ENCODE measurements at places on chromosomes 16 and 17. TPM values are rescaled to one million over a fixed set of nuclear protein-coding genes. Genes with fewer than 3 reads are reported as not detected.

DNA sequence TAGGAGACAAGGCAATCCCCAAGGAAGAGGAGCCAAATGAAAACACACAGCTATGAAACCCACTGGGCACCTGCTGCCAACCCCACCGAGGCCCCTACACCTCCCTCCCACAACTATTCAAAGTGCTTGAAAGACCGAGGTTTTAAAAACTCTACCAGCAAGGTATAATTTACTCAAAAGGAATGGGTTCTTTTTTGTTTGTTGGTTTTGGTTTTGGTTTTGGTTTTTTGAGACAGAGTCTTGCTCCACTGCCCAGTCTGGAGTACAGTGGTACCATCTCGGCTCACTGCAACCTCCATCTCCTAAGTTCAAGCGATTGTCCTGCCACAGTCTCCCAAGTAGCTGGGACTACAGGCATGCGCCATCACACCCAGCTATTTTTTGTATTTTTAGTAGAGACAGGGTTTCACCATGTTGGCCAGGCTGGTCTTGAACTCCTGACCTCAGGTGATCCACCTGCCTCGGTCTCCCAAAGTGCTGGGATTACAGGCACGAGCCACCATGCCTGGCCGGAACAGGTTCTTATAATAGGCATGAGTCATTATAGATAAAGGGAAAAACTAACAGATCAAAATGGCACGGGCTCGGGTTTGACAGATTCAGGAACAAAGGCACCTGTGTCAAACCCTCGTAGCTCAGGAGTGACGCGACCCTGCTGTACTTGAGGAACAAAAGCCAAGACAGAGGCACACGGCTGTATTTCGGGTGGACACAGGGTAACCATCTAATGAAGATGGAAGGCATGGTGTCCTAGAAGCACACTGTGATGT is 40.7 kb downstream of the COTL1 start:
- no peak overlapping the region for H3K4me3 ChIP-seq
- peaks cover 52% of the 10 kb centered on the region for H3K4me1 ChIP-seq
- no peak for DNase-seq
- no peaks in the 10 kb centered on the region for H3K27me3 ChIP-seq
- H3K27ac ChIP-seq: peak overlapping the region; percentile 63
- peaks cover 18% of the 10 kb centered on the region for H3K36me3 ChIP-seq

GRCh38 chr17:74554909-74555308 is 9.0 kb upstream of the CD300C start:
- H3K27me3 ChIP-seq: peaks cover 4% of the 10 kb centered on the region
- no peak overlapping the region for H3K27ac ChIP-seq

- H3K27ac ChIP-seq: peak overlapping the region; percentile 47
- H3K4me3 ChIP-seq: peak overlapping the region; percentile 42
These were observed 11.7 kb downstream of the ERN1 start for GRCh38 chr17:64117981-64118979.

DNA sequence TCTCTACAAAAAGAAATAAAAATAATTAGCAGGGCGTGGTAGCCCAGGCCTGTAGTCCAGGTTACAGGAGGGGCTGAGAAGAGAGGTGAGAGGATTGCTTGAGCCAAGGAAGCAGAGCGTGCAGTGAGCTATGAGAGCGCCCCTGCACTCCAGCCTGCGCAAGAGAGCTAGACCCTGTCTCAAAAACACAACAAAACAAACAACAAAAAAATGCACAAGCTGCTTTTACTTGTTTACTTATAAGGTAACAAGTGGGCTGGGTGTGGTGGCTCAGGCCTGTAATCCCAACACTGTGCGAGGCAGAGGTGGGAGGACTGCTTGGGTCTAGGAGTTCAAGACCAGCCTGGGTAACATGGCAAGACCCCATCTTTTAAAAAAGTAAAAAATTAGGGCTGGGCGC is 1.7 kb downstream of the CYTH1 start:
- H3K27ac ChIP-seq: peak overlapping the region; percentile 92
- peak overlapping the region; percentile 88 for H3K4me3 ChIP-seq
- H3K27me3 ChIP-seq: no peaks in the 10 kb centered on the region
- H3K4me1 ChIP-seq: peaks cover 73% of the 10 kb centered on the region
- H3K36me3 ChIP-seq: peaks cover 7% of the 10 kb centered on the region

GRCh38 chr17:15233022-15233805 is 31.9 kb downstream of the PMP22 start:
- no peaks in the 10 kb centered on the region for H3K4me1 ChIP-seq
- no peak overlapping the region for H3K27ac ChIP-seq
- H3K27me3 ChIP-seq: peaks cover 8% of the 10 kb centered on the region
- no peak overlapping the region for H3K4me3 ChIP-seq

- no peak overlapping the region for H3K4me3 ChIP-seq
- no peaks in the 10 kb centered on the region for H3K36me3 ChIP-seq
- H3K4me1 ChIP-seq: no peaks in the 10 kb centered on the region
These were observed 36.5 kb downstream of the TRARG1 start for GRCh38 chr17:1315891-1316403.

DNA sequence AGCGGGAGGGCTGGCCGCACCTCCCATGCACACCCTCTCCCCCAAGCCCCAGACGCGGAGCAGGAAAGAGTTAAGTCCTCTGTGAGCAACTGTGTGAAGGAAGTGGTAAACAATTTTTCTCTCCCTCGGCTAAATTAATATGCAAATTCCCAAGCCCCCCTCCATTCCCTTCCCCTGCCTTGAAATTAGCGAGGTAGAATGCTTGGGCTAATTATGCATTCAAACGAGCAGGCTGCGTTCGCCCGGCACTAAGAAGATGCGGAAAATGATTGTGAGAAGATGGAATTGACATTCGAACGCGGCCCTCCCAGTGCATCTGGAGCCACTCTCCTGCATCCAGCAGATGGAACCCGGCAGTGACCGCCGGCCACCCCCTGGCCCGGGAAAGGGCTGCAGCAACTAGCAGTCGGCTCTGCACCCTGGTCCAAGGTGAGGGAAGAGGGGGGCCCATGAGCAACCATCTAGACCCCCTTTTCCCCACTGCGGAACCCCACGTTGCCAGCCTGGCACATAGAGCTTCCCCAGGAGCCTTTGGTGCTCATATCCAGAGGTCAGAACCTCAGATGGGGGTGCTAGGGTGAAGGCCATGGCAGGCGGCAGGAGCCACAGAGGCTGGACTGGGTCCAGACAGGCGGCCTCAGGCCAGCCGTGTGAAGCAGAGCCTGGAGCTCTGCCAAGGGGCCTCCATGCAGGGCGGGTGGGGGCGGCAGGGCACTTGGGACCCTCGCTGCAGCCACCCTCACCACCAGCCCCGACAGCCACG is 49.1 kb upstream of the ACSF3 start:
- no peaks in the 10 kb centered on the region for H3K27me3 ChIP-seq
- H3K27ac ChIP-seq: no peak overlapping the region
- H3K36me3 ChIP-seq: no peaks in the 10 kb centered on the region
- no peak for DNase-seq
- H3K4me1 ChIP-seq: no peaks in the 10 kb centered on the region

- H3K4me3 ChIP-seq: no peak overlapping the region
- H3K27ac ChIP-seq: no peak overlapping the region
- DNase-seq: no peak
- H3K36me3 ChIP-seq: no peaks in the 10 kb centered on the region
- peaks cover 47% of the 10 kb centered on the region for H3K27me3 ChIP-seq
These were observed 466.3 kb downstream of the SOX9 start for GRCh38 chr17:72587156-72587555.

DNA sequence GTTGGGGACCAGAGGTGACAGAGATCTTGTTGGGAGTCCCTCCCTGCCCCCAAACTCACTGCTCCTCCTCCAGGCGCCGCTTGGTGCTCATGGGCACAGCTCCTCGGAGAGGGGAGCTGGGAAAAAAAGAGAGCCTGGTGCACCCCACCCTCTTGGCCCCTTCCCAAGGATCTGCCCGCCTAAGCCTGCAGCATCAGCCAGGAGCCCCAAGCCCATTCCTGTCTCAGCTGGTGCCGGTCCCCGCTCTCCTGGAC is 400 bp downstream of the HCFC1R1 start:
- peaks cover 17% of the 10 kb centered on the region for H3K27me3 ChIP-seq
- H3K27ac ChIP-seq: peak overlapping the region; percentile 71
- peaks cover 5% of the 10 kb centered on the region for H3K36me3 ChIP-seq
- DNase-seq: peak; percentile 40
- peaks cover 67% of the 10 kb centered on the region for H3K4me1 ChIP-seq
- peak overlapping the region; percentile 85 for H3K4me3 ChIP-seq

- H3K36me3 ChIP-seq: no peaks in the 10 kb centered on the region
- no peak overlapping the region for H3K4me3 ChIP-seq
- no peak for DNase-seq
- H3K27ac ChIP-seq: no peak overlapping the region
- peaks cover 23% of the 10 kb centered on the region for H3K27me3 ChIP-seq
These were observed 3.5 kb upstream of the CDH11 start for GRCh38 chr16:65125322-65125721.

GRCh38 chr16:2422123-2422867 is 7.0 kb upstream of the CCNF start:
- H3K27me3 ChIP-seq: no peaks in the 10 kb centered on the region
- H3K27ac ChIP-seq: no peak overlapping the region
- DNase-seq: no peak
- no peaks in the 10 kb centered on the region for H3K36me3 ChIP-seq

GRCh38 chr17:9971991-9972390 is 66.9 kb upstream of the RCVRN start:
- no peak for DNase-seq
- H3K4me1 ChIP-seq: peaks cover under 1% of the 10 kb centered on the region
- H3K36me3 ChIP-seq: no peaks in the 10 kb centered on the region
- H3K27me3 ChIP-seq: no peaks in the 10 kb centered on the region
- H3K27ac ChIP-seq: no peak overlapping the region

DNA sequence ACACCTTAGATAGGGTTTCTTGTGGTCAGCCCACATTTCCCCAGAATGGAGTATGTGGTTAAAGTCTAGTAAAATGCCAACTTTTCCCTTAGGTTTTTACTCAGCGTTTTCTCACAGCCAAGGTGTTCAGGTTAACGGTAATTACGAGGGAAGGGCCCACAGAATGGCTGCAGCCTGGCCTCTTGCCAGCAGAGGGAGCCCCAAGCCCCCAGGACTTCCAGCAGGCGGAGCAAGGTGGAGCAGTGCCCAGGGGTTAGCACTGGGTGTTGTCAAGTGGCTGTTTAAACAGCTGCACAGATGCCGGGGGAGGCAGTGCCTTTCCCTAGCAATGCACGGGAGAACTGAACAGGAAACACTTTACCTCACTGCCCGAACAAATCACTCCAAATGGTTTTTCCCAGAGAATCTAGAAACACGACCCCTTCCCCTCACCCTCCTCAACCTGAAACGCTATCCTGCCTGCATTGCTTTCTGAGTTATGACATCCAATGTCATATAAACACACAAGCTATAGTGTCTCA is 6.6 kb downstream of the PHB1 start:
- H3K4me1 ChIP-seq: peaks cover 38% of the 10 kb centered on the region
- peak; percentile 87 for DNase-seq
- no peak overlapping the region for H3K4me3 ChIP-seq
- H3K27me3 ChIP-seq: no peaks in the 10 kb centered on the region

DNA sequence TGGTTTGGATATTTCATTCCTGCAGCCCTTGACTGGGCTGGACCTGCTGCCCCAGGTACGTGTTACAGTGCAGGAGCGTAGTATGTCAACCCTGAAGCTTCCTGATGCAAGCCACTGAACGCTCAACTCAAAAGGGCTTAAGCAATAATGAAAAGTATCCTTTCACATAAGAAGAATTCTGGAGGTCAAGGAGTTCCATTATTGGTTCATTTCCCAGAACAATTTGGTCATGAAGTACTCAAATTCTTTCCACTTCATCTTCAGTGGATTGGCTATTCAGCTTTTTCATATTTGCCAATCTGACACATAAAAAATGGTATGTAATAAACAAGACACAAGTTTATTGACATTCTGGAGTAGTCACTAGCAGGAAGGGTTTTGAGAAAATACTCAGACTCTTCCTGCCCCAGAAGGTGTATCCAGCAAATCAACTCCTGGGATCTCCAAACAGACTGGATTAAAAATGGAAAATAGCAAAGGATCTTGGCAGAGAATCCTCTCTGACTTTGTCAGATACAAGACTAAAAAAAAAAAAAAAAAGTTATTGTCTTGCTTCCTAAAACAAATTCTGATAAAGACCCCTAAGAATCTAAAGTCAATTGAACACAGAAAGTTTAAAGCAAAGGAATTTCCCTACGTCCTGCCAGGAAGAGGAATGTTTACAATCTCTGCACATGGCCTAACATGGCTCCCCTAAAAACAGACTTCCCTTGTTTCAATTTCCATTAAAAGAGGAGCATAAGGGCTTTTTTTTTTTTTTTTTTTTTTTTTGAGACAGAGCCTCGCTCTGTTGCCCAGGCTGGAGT is 37.5 kb upstream of the WSB1 start:
- peaks cover 13% of the 10 kb centered on the region for H3K27me3 ChIP-seq
- H3K36me3 ChIP-seq: no peaks in the 10 kb centered on the region
- no peaks in the 10 kb centered on the region for H3K4me1 ChIP-seq
- no peak for DNase-seq
- no peak overlapping the region for H3K27ac ChIP-seq
- H3K4me3 ChIP-seq: no peak overlapping the region

DNA sequence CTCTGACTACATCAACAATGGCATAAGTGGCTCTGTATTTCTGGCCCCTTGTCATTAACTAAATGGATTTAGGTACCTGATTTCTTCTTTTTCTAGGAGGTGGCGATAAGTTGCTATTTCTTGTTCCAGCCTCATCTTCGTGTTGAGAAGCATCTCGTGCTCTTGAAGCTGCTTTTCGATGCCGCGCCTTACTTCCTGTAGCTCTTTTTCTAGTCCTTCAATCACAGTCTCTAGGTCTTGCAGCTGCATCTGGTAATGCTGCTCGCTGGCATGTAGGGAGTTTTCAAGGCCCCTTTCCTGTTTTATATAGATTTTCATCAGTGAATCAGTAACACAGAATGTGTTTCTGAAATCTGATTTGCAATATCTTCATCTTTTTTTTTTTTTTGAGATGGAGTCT is 5.1 kb downstream of the KRT222 start:
- no peak for DNase-seq
- peaks cover 12% of the 10 kb centered on the region for H3K4me1 ChIP-seq
- no peak overlapping the region for H3K27ac ChIP-seq
- no peaks in the 10 kb centered on the region for H3K36me3 ChIP-seq
- H3K27me3 ChIP-seq: peaks cover 34% of the 10 kb centered on the region

DNA sequence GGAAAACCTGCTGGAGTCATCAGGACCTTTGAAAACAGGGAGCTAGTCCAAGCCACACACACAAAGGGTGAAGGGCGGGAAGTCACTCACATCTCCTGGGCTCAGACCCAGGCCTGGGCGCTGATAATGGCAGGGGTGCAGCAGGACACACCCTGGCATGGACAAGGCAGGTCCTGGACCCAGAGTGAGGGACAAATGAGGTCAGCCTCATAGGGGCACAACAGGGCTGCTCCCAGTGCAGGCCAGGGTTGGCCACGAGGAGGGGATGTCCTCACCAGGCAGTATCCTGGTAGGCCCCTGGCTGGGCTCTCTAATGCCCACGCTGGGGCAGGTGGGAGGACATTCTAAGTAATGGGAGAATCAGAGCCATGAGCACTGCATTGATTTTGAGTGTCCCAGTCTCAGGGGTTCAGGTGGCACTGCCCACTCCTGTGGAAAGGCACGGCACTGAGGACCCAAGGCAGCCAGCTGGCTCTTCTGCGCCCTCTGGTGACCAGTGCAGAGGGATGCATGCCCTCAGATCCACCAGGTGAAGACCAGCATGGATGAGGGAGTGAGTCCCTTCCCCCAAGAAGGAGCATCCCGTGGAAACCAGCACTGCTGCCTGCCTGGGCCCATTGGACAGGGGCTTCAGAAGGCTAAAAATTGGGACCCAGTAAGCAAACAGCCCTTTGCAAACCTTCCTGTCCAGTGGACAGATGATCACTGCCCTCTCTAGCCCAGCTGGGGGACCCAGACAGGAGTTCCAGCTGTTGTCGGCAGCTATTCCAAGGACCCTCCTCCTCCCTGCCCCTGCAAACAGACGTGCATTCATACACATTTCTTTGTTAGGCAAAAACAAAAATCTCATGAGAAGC is 23.4 kb upstream of the SREBF1 start:
- no peaks in the 10 kb centered on the region for H3K27me3 ChIP-seq
- H3K36me3 ChIP-seq: no peaks in the 10 kb centered on the region
- DNase-seq: peak; percentile 72
- H3K27ac ChIP-seq: no peak overlapping the region
- H3K4me3 ChIP-seq: no peak overlapping the region
- H3K4me1 ChIP-seq: peaks cover 44% of the 10 kb centered on the region

The RSPRY1 gene
- 33.9 TPM for total RNA-seq

The CES5A gene
- total RNA-seq: not detected

The METTL16 gene
- total RNA-seq: 45.7 TPM

All from activated T-cell treated with anti-CD3 and anti-CD28 coated beads, Interleukin-2, amount 50 U/mL, for 72 hours (primary cell).